RCC 7860 (cell line): ENCODE measurements at places on chromosomes 2 and 18.

GRCh38 chr2:229922449-229923386 is at the start of gene FBXO36:
TSS of gene FBXO36 (plus strand) at chr2:229922503. CDS start at chr2:229922514, 11 bp downstream.
- peak; percentile 36 for DNase-seq

DNA sequence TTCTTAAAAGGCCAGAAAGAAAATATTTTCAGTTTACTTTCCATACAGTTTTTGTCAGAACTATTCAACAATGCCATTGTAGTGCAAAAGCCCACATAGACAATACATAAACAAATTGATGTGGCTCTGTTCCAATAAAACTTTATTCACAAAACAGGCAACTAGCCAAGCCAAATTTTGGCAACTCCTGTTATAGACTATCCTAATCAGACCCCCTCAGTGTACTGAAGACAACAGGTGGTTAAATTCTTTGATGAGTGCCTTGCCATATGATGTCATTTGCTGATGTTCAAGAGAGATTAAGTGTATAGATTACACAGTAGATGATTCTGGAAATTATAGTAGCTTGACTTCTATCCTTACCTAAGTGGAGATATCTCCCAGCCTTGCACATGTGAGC is 83.4 kb downstream of the FANCL start:
- DNase-seq = no peak

DNA sequence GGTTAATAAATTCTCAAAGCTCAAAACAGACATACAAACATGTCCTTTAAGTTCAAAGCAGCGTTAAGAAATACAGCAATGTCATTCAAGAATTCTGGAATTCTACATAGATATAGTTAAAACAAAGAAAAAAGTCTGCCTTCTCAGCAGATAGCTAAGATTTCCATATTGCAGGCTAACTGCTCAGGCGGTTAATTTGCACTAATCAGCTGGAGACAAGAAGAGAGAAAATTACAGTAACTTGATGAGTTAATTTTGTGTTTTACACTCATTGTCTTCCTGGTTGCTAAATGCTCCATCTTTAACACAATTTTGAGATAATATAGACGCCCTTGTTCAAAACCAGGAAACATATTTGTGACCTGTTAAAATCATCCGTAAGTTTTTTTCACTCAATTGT is 1012.0 kb downstream of the LRP1B start:
- no peak for DNase-seq

GRCh38 chr18:45083226-45083855 is 402.7 kb downstream of the SETBP1 start:
- DNase-seq = no peak

DNA sequence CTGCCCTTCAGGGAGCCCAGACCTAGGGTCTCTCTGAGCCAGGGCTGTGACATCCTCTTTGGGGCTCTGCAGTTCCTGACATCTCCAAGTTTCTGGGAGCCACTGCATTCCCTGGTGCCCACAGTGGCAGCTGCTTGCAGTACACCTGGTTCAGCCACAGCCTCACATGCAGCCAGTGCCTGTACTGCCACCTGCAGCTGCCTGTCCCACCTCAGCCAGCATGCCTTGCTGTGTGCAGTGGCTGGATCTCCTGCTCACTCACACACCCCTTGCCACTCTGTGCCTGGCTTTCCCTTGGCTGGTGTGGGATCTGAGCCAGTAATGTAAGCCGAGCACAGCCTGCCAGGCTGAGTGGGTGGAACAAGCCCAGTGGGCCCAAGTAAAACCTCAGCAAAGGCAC is 1288.7 kb downstream of the CNTNAP5 start:
- DNase-seq = no peak

DNA sequence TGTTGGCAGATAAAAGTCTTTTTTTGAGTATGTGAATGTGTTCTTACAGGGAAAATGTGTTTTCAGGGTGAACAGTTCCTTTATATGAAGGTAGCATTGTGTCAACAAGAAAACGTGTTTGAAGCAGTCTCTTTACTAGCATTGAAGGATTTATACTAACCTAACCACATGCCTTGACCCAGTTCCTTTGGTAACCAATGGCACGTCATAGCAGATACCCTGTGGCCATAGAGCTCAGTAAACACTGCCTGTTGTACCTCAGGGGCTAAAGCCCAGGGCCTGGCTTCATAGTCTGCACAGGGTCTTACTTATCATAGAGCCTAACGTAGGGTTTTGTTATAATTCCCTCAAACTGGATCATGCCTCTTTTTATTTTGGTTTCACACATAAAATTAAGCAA is 32.1 kb upstream of the NFU1 start:
- DNase-seq = no peak

- no peak for DNase-seq
These were observed 261.9 kb upstream of the SALL3 start for GRCh38 chr18:78717766-78718150.

GRCh38 chr18:25799231-25799630 is 291.2 kb downstream of the SS18 start:
- DNase-seq = no peak

- no peak for DNase-seq
These were observed 198.7 kb downstream of the MEIS1 start for GRCh38 chr2:66633631-66634030.

- DNase-seq = peak; percentile 73
These were observed 38.7 kb downstream of the MCFD2 start for GRCh38 chr2:46876741-46877384.

GRCh38 chr2:186429104-186429503 is 57.0 kb upstream of the ZC3H15 start:
- no peak for DNase-seq

GRCh38 chr2:205094031-205094430 is 548.8 kb downstream of the PARD3B start:
- no peak for DNase-seq

- DNase-seq = no peak
These were observed 232.8 kb downstream of the NYAP2 start for GRCh38 chr2:225632351-225632750.

DNA sequence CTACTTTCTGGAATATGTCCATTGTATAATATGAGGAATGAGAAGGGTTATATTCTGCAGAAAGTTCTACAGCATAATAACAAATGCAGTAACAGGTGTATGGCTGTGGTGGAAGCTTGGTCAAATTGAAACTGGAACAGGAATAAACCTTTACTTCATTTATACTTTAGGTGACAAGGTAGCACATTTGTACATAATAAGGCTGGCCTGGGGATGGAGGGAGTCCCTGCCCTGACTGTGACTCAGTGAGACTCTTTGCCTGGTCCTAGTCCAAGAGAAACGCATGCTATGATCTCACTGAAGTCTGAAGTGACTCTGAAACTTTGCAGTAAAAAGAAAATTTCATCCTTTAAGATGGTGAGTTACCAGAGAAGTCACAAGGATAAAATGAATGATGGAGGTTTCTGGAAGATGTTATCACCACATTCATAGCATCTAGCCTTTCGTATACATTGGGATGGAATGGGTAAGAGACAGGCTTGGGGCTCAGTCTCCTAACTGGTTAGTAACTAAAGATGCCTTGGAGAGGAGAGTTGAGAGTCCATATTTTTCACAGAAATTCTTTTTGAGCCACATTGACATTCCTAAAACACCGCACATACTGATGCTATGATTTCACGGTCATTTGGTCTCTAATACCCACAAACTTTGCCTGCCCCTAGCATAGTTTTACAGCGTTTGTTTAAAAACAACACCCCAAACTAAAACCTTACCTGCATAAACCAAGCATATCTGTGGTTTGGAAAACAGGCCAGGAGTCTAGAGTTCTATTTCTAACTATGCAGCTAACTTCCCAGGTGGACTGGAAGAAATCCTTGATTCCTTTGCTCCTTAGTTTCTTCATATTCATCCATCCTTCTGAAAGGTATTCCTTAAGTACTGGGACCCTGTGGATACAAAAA is 42.4 kb upstream of the NABP1 start:
- peak; percentile 92 for DNase-seq

DNA sequence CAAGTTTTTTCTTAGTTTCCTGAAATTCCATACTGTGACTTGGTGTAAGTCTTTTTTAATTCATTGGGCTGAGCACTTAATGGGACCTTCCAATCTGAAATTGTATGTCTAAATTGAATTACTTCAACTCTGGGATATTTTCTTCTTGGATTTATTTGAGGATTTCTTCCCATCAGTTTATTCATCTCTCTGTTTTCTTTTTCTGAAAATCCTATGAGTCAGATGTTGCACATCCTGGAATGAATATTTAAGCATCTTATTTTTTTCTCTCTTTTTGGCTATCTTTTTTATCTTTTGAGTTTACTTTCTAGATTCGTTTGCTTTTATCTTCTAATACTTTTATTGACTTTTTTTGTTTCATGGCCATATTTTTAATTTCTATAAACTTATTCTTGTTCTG is 55.4 kb upstream of the ACYP2 start:
- no peak for DNase-seq

DNA sequence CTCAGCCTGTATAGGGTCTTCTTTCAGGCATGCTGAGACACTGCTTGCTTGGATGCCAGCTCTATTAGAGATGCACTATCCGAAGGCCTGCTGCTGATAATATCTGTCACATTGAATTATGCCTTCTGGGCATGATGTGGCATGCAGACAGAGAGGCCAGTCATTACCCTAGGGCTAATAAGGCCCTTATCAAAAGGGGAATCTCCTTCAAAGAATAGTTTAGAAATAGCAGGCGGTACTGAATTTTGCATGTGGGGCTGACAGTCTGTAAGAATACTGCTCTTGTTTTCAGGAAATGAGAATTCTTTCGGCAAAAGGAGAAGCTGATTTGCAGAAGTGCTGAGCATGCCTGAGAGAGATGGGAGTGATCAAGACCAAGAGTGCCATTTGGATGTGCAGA is 13.1 kb upstream of the LHCGR start:
- no peak for DNase-seq

GRCh38 chr18:56108478-56109367 is 520.7 kb upstream of the TCF4 start:
- no peak for DNase-seq

DNA sequence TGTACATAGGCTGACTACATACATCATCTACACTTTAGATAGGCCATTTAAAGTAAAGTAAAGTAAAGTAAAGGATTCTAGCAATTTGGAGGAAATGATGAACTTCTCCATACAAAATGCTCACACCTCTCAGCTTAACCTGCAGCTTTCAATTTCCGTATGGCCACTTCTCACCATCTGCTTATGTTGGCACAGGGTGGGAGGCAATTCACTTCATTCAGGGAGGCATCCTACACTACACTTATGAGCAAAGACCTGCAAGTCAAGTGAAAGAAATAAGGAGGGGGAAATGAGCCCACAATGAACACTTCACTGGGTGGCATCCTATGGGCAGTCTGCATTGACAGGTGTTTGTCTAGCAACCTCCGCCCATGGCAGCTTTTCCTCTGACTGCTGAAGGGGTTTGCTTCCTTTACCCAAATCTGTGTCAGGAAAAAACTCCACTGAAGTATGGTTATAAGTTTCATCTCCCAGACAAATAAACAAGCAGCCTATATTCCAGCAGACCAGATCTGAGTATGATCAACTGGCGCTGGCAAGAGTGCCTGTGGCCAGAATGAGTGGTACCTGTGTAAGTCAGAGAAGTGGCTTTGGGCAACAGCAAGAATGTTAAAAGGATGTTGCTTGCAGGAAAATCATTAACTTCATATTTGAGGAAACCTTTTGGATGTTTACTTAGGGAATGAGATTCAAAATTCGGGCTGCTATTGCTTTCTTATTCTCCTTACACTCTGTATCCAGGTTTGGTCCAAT is 449.1 kb downstream of the TGIF1 start:
- no peak for DNase-seq

GRCh38 chr18:50528806-50529205 is 31.1 kb upstream of the MAPK4 start:
- no peak for DNase-seq

DNA sequence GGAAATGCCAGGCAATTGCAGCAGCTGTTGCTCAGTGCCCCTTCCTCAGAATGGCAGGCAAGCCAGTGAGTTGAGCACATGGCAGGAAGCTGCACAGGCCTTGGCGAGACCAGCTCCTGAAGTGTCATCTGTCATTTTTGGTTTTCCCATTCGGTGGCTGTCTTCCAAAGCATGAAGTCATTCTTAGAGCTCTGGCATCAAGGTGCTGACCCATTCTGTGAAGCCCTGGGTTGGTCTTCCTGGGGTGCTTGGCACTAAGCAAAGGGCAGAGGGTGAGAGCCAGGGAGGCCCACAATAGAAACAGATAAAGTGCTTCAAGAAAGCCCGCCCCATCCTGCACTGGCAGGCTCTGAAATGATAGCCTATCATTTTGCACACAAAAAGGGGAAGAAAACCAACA is 150.5 kb downstream of the VAPA start:
- DNase-seq = no peak

GRCh38 chr2:51986101-51986500 is 954.2 kb upstream of the NRXN1 start:
- no peak for DNase-seq

DNA sequence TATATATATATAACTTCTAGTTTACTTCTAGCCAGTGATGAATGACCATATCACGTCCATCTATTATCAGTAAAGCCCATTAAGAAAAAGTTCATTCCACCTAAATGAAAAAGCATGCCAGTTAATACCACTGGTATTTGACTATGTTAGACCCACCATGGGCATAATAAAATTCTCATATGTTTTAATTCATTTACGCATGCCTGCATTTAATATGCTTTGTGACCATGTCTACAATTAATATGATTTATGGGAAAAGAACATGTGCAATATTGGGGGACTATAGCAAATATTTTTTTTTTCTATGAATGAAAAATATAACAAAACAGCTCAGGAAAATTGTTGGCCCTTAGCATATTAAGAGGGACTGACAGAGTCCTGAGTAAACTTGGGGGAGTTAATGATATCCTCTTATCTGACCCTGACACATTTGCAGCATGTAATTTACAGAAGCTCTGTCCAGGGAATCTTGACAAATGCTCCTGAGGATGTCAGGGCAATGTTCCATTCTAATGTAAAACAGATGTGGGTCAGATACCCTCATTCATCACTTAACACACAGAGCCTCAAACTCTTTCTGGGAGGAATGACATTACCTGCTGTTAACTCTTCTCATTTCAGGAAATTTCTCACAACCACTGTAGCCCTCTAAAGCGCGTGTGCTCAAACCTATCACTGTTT is 90.6 kb downstream of the PAX3 start:
- no peak for DNase-seq

GRCh38 chr2:1152375-1152774 is 201.7 kb downstream of the SNTG2 start:
- DNase-seq = no peak

DNA sequence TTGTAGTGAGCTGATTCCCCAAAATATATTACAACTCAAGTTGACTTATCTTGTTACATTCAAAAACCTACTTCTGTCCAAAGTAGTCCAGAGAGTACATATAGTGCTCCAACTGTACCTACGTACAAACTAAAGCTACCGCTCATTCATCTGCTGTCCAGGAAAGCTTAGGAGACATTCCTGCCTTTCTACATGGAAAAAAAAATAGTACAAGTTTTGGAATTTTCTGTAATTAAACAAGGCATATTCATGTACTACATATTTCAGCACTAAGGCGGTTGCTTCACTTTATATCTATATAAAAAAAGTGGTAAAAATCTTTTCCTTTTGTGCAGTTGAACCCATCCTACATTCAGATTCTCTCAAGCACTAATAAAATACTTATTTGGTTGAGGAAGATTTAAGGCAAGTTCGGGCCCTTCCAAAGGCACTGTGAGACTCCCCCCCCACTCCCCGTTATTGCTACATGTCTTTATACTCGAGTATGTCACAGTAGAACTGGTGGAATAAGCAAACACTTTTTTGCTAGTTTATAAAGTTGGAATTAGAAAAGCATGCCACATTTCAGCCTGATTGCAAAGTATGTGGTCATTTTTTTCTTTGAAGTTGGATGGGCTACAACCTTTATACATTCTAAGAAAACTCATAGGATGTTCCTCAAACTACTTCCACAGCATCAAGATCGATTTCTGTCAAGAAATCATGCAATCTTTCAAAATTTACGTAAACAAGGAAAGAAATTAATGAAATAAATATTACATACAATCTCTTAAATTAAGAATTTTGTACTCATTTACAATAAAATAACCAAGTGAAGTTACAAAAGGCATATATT is 3.7 kb downstream of the ZFP36L2 start:
- DNase-seq = no peak
